ENCODE measurements at places on chromosomes 11 and 22.
A peak's percentile ranks its signal among the peaks of the same experiment; 100 is the strongest.

GRCh38 chr11:68409748-68410344 is 50.7 kb upstream of the PPP6R3 start:
- no peak overlapping the region for H3K4me3 ChIP-seq
- no peak for DNase-seq
- H3K27me3 ChIP-seq: peaks cover 7% of the 10 kb centered on the region
- H3K27ac ChIP-seq: no peak overlapping the region

DNA sequence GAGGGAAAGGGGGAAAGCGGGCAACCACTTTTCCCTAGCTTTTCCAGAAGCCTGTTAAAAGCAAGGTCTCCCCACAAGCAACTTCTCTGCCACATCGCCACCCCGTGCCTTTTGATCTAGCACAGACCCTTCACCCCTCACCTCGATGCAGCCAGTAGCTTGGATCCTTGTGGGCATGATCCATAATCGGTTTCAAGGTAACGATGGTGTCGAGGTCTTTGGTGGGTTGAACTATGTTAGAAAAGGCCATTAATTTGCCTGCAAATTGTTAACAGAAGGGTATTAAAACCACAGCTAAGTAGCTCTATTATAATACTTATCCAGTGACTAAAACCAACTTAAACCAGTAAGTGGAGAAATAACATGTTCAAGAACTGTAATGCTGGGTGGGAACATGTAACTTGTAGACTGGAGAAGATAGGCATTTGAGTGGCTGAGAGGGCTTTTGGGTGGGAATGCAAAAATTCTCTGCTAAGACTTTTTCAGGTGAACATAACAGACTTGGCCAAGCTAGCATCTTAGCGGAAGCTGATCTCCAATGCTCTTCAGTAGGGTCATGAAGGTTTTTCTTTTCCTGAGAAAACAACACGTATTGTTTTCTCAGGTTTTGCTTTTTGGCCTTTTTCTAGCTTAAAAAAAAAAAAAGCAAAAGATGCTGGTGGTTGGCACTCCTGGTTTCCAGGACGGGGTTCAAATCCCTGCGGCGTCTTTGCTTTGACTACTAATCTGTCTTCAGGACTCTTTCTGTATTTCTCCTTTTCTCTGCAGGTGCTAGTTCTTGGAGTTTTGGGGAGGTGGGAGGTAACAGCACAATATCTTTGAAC is 6.8 kb downstream of the MALAT1 start:
- peak overlapping the region; percentile 53 for H3K27ac ChIP-seq
- peaks cover 23% of the 10 kb centered on the region for H3K4me1 ChIP-seq
- no peak overlapping the region for H3K4me3 ChIP-seq
- DNase-seq: no peak
- H3K36me3 ChIP-seq: peaks cover 30% of the 10 kb centered on the region
- peaks cover 24% of the 10 kb centered on the region for H3K27me3 ChIP-seq

DNA sequence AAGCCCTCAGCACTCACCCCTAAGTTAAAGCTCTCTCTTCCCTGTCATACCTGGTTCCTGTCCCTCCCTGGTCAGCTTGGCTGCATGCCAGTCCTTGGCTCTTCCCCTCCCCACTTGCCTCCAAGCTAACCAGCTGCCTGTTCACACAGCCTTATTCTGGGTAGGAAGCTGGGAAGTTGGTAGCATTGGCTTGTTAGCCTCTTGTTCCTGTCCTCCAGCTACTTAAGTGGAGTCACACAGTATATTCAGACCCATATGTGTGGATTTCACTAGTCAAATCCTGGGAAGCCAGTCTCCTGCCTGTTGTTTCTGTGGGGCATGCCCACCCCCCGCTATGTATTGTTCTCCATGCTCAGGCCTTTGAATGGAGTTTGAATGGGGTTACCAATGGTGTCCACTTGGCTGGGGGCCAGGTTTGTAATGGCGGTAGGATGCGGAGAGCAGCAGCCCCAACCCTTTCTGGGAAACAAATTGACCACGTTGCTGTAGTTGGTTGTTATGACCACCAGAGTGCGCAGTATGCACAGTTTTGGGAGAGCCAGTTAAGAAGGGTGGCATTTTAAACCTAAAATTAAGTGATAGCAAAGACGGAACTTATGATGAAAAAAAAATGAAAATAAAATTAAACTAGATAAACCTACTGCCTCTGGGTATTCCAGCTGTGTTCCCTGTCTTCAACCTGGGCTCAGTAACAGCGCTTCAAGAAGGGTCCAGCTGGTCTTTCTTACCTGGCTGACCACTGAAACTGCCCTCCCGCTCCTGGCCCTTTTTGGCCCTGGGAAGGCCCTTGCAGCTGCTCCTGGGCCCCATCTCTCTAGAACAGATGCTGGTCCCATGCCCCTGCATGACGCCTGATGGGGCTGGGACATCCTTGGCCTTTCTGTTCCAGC is 10.7 kb upstream of the RPS3 start:
- H3K4me3 ChIP-seq: no peak overlapping the region
- no peaks in the 10 kb centered on the region for H3K36me3 ChIP-seq
- no peaks in the 10 kb centered on the region for H3K27me3 ChIP-seq
- H3K4me1 ChIP-seq: no peaks in the 10 kb centered on the region
- no peak overlapping the region for H3K27ac ChIP-seq

- no peak overlapping the region for H3K27ac ChIP-seq
- H3K4me3 ChIP-seq: no peak overlapping the region
- H3K4me1 ChIP-seq: peaks cover 13% of the 10 kb centered on the region
- H3K27me3 ChIP-seq: no peaks in the 10 kb centered on the region
- H3K36me3 ChIP-seq: no peaks in the 10 kb centered on the region
- DNase-seq: no peak
Observed at GRCh38 chr22:32574411-32574810, 99.8 kb downstream of the FBXO7 start.

- H3K4me3 ChIP-seq: no peak overlapping the region
- peaks cover 6% of the 10 kb centered on the region for H3K27me3 ChIP-seq
- H3K36me3 ChIP-seq: peaks cover 15% of the 10 kb centered on the region
- H3K4me1 ChIP-seq: peaks cover 18% of the 10 kb centered on the region
- H3K27ac ChIP-seq: no peak overlapping the region
Observed at GRCh38 chr11:66221012-66221411, 47.4 kb upstream of the RAB1B start.

GRCh38 chr22:17994424-17995108 is 29.8 kb downstream of the MICAL3 start:
- DNase-seq: no peak
- H3K4me1 ChIP-seq: peaks cover 50% of the 10 kb centered on the region
- H3K36me3 ChIP-seq: no peaks in the 10 kb centered on the region
- no peak overlapping the region for H3K27ac ChIP-seq

GRCh38 chr11:79165908-79166307 is 274.9 kb downstream of the TENM4 start:
- peaks cover 6% of the 10 kb centered on the region for H3K36me3 ChIP-seq
- H3K4me3 ChIP-seq: no peak overlapping the region
- H3K27me3 ChIP-seq: no peaks in the 10 kb centered on the region

DNA sequence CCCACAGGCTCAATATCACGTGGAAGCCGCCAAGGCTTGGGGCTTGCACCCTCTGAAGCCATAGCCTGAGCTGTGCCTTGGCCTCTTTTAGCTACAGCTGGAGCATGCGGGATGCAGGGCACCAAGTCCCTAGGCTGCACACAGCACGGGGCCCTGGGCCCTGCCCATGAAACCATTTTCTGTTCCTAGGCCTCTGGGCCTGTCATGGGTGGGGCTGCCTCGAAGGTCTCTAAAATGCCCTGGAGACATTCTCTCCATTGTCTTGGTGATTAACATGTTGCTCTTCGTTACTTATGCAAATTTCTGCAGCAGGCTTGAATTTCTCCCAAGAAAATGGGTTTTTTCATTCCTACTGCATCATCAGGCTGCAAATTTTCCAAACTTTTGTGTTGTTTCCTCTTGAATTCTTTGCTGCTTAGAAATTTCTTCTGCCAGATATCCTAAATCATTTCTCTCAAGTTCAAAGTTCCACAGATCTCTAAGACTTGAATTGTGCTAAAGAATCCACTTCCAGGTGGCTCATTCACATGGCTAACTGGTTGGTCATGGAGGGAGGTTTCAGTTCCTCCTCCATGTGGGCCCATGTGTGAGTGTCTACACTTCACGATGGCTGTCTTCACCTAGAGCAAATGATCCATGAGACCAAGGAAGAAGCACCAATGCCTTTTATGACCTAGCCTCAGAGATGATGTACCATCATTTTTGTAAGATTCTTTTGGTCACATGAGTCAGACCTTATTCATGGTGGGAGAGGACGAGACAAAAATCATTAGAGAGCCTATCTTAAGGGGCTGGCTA is 7.4 kb upstream of the CREBZF start:
- no peak overlapping the region for H3K27ac ChIP-seq
- H3K4me3 ChIP-seq: no peak overlapping the region
- no peaks in the 10 kb centered on the region for H3K4me1 ChIP-seq
- H3K27me3 ChIP-seq: peaks cover 2% of the 10 kb centered on the region
- no peaks in the 10 kb centered on the region for H3K36me3 ChIP-seq
- no peak for DNase-seq

DNA sequence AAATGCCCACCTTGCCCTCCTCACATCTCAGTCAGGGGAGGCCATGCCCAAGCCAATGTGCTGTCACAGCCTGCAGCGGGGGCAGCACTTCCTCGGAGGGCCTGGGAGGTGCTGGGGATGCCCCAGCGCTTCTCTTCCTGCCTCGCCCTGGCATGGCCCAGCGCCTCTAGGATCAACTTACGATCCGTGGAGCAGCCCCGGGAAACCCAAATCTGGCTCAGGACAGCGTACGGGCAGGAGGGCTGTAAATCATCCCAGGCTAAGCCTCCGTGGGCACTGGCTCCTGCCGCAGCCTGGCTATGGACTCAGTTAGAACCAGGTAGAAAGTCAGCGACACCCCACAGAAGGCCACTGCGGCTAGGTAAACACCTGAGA is 60.9 kb upstream of the EMID1 start:
- DNase-seq: no peak
- H3K4me3 ChIP-seq: no peak overlapping the region
- H3K4me1 ChIP-seq: peaks cover 19% of the 10 kb centered on the region
- H3K27ac ChIP-seq: no peak overlapping the region
- peaks cover 6% of the 10 kb centered on the region for H3K27me3 ChIP-seq
- no peaks in the 10 kb centered on the region for H3K36me3 ChIP-seq

DNA sequence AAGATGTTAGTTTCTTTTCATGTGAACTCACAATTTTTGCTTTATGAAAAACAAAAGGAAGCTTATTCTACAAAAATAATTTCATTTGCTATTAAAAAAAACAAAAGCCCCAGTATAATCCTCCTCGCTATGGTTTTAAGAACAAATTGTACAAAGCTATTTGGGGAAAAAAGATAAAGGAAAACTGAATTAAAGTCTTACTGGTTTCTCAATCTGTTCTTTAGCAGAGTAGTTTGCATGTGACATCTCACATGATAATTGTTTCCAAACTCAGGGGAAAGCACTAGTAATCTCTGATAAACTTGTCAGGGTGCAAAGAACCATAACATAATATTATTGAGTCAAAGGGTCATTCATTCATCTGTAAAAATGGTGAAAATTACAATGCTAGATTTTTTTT is 2.9 kb upstream of the DDI1 start:
- no peak overlapping the region for H3K27ac ChIP-seq
- peaks cover 4% of the 10 kb centered on the region for H3K27me3 ChIP-seq
- no peak for DNase-seq
- peaks cover 3% of the 10 kb centered on the region for H3K4me1 ChIP-seq

Data from glutamatergic neuron (in vitro differentiated cells).